H7 (cell line): ENCODE measurements at places on chromosomes 1 and 21.

DNA sequence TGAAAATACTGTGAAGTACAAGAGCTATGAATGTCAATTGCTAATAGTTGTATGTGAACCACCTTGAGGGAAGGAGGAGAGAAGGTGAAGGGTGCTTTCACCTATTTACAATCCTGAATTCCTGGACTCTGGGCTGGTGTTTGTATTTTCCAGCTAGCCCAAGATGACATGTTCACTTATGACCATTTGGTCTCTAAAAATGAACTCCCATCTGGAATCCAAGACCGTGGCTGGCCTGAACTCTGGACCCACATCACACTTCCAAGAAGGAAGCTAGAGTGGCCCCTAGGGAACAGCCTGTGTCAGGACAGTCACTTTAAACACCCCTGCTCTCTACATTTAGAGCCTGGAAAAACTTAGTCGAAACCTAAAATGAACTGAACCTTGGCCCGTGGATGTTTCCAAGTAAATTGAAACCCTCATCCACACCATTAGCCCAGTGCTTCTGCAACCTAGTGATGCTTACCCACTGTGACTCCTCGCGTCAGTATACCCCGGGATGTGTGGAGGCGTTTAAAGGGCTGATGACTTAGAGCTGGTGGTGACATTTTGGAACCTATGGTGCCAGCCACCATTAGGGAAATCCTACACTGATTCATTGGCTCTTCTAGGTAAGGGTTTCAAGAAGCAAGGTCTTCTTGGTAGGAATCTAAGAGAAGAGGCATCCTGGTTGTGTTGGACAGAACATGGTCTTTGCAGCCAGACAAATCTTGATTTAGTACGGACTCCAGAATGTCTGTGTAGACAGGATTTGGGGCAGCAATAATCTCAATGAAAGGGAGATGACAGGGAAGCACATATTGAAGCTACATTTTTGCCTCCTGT lies 171.5 kb upstream of the IRF2BP2 start:
- DNase-seq = peak; percentile 68

GRCh38 chr1:161919229-161919628 lies 104.4 kb downstream of the OLFML2B start:
- no peak for DNase-seq

DNA sequence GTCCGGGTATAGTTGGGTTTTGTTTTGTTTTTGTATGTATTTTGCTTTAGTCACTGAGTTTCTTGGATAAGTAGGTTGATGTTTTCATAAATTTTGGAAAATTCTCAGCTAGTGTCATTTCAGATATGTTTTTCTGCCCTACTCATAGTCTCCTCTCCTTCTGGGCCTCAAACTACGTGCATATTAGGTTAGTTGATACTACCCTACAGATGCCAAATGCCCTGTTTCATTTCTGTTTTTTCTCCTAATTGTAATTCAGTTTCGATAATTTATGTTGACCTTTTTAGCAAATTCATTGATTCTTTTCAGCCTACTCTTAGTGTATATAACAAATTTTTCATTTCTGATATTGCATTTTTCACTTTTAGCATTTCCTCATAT lies 268.6 kb upstream of the RGS18 start:
- no peak for DNase-seq

- DNase-seq = no peak
Observed at GRCh38 chr1:162019446-162019845, 4.2 kb downstream of the OLFML2B start.

- DNase-seq = no peak
Observed at GRCh38 chr1:186122837-186123236, 252.2 kb downstream of the TPR start.

GRCh38 chr1:8733484-8733883 lies 84.0 kb downstream of the RERE start:
- peak; percentile 16 for DNase-seq

DNA sequence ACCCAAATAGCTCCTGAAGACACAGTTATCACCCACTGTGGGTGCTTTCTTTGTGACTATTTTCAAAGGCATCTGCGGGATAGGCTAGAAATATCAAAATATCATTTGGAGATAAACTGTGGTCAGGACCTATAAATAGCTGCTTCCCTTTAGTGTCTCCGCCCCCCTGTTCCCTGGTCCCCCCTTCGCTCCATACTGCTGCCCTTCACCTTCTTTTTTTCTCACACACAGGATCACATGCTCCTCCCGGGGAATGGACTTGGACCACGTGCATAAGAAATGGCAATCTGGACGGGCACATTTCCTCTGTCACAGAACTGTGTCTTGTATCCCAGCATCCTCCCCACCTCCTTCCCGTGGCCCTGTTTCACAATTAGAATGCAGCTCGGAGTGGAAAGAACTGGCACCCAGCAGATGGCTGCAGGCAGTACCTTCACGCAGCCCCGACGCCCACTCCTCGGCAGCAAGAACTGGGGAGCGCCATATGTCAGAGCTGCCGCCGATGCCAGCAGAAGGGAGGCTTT lies 68.8 kb upstream of the SSX2IP start:
- DNase-seq = no peak

DNA sequence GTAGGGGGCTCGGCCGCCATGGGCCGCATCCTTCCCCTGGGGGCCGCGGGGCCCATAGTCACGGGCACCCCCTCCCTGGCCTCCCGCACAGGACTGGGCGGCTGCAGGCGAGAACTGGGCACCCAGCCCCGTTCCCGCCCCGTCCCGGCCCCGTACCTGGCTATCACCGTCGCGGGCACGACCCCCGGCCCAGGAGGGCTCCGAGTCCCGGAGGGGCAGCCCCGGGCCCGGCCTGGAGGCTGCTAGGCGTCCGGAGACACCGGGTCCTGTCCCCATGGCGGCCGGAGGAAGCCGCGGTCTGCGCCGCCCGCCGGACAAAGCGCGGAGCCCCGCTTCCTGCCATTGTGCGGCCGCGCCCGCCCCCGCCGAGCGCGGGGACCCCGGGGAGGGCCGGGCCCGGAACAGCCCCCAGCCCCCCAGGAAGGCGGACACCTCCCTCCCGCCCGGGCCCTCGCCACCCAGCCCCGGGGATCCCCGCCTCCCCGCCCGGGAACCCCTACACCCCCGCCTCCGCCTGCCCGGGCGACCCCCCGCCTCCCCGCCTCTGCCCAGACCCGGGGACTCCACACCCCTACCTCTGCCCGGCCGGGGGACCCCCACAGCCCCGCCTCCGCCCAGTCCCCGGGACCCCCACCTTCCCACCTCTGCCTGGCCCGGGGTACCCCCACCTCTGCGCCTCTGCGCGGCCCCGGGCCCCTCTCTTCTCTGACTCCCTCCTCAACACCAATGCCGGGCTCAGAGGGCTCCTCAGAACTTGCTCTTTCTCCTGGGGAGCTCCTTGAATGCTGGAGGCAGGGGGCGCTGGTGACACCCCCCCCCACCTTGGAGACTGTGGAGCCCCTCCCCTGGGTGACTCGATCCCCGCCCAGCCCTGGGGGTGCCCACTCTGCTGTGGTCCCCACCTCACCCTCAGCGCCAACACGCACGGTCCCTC lies 6.0 kb downstream of the PLEKHG5 start:
- DNase-seq = peak; percentile 92

- no peak for DNase-seq
Observed at GRCh38 chr1:39608921-39609320, 30.5 kb downstream of the HEYL start.

GRCh38 chr1:111234866-111235265 lies 7.4 kb downstream of the CHI3L2 start:
- no peak for DNase-seq

DNA sequence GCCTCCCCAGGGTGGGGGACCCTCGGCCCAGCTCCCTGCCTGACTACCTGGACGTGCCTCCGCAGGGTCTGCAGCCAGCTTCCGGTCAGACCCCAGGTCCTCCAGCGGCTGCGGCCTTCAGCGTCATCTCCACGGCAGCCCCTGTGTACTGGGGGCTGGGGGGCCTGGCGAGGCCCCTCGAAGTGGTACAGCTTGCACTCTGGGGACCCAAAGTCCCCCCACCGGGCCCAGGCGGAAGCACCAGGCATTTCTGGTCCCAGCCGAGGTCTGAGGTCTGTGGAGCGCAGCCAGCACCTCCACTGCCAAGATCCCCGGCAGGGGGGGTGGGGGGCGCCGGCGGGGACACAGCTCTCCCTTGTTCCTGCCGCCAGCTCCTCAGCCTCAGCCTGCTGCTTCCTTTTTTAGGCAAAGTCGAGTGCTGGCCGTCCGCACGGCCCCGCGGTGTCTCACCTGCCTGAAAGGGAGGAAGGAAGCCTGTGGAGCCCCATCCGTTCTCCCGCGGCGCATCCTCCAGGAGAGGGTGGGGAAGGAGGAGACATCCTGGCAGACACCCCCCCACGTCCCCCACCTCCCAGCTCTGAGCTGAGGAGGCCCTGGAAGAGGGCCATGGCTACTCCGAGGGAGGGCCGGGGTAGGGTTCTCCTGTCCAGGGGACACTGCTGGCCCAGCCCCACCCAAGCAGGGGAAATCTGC lies 1.2 kb upstream of the VWA1 start:
- DNase-seq = peak; percentile 93

- no peak for DNase-seq
Observed at GRCh38 chr1:51313961-51314777, 16.2 kb downstream of the TTC39A start.

- peak; percentile 34 for DNase-seq
Observed at GRCh38 chr1:119544165-119544762, 37.3 kb downstream of the HSD3B1 start.

GRCh38 chr21:45074048-45074817 lies at the start of gene ADARB1:
Gene ADARB1 (plus strand): TSS chr21:45074580. CDS start chr21:45171657, 97,077 bp downstream.
- DNase-seq = peak; percentile 98

DNA sequence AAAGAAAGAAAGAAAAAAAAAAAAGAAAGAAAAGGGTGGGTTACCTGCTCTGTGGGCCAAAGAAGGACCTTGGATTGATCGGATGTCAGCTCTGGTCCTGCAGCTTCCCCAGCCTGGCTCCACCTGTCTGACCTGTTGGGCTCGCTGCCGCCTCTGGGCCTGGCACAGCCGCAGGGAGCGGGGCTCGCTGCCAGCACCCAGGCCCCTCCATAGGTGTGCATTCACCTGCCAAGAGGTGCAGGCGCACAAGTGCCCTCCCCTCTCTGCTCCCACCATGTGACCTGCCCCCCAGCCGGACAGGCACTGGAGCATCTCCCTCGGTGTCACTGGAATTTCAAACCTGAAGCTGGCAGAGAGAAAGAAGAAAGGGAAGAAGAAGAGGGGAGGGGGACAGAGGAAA lies 33.1 kb upstream of the GPR157 start:
- DNase-seq = no peak

DNA sequence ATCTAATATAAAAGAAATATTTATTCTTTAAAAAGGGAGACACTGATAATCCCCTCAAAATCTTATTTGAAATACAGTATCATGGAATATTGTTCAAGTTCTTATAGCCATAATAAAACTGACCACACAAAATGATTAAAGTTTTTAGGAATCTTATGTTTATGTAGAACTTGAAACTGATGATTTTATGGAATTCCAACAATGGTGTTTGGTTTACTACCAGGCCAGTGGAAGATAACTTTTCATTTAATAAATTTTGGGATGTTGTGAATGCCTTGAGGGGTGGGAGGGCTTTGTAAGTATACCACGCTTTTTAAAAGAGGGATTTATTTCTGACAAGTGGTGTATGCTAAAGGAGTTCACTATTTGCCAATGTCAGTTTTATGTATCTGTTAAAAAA lies 87.7 kb downstream of the RAB3GAP2 start:
- DNase-seq = no peak

- DNase-seq = peak; percentile 15
Observed at GRCh38 chr21:18369115-18369514, 34.5 kb downstream of the TMPRSS15 start.
